Effector CD4-positive, alpha-beta T cell (primary cell): ENCODE measurements at places on chromosomes 6 and 20.
A peak's percentile ranks its signal among the peaks of the same experiment; 100 is the strongest.

DNA sequence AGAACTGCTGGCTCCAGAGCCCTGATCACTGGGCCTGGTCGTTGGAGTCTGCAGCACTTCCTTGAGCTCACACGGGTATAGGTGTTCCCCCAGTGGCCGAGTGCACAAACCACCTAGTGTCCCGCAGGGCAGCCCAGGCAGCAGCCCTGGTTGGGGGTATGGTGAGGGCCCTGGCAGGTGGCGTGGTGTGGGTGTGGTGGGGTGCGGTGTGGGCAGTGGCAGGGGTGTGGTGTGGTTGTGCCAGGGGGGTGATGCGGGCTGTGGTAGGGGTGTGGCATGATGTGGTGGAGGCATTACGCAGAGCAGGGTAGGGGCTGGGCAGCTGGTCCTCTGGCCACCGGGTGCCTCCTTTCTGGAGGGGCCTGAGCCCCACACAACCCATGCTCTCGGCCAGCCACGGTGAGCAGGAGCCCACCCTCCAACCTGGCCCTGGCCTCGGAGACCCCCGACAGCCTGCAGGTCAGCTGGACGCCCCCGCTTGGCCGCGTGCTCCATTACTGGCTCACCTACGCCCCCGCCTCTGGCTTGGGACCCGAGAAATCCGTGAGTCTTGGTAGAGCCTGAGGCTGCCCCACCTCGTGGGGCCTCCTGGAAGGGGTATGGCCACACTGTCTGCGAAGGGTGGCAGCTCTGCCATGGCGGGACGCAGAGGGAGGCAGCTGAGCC is 20.5 kb downstream of the COL20A1 start:
- DNase-seq = no peak

DNA sequence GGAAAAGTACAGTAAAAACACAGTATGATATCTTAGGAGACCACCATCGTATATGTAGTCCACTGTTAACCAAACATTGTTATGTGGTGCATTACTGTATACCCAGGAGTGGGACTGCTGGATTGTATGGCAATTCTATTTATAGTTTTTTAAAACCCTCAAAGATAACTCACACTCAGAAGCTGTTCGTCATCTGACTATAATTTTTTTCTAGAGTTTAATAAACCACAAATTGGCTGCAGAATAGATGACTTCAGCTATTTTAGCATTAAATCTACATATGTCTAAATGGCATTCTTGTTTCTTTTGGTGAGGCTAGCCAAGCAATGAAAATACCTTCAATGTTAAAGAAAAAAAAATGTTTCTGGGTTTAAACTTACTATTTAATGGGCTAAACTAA is 134.2 kb upstream of the BMP5 start:
- DNase-seq = no peak

GRCh38 chr6:158002951-158003853 is 21.5 kb downstream of the SYNJ2 start:
- no peak for DNase-seq

- peak; percentile 57 for DNase-seq
Measured at GRCh38 chr20:58651946-58652605, 993 bp downstream of the STX16 start.

DNA sequence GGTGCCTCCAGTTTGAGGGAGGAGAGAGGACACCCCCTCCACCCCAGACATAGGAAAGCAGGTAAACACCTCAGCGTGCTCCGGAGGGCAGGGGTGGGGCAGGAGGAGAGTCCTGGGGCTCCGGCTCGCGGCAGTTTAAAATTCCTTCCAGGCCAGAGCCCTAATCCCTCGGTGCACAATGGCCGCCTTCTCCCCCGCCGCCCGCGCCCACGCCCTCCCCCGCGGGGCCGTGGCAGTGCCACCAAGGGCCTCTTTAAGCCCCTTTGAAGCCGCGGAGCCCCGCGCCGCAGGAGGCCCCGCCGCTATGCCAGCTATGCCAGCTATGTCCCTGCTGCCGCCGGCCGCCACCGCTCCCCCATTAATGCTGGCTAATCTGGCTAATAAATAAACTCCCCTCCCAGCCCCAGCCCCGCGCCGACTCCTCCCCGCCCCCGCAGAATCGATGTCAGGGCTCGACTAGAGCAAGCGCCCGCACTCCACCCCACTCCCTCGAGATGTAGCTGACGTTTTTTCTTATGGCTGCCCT is 125.1 kb downstream of the MRPL14 start:
- DNase-seq = no peak

DNA sequence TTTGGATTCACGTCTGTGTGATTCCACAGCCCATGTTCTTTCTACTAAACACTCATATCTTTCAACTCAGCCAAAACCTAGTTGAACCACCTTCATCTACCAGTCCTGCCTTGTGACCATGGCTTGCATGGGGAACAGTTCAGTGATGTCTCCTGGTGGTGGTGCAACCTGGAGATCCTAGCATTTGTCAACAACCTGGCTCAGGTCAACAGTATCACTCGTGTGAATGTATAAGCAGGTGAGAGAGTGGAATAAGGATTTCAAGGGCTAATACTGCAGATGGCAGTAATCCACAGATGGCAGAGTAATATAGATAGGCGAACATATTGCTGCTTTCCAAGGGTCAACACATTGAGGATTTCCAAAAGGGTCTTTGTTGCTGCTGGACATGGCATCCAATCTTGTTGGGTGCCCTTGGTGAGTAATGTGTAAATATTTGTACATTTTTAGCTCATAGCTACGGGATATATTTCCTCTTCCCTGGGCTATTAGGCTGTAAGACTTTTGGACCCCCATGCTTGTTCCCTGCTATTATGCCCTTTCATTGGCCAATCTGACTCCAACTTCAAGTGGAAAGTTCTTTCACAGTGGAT is 13.4 kb downstream of the PBOV1 start:
- DNase-seq = no peak

DNA sequence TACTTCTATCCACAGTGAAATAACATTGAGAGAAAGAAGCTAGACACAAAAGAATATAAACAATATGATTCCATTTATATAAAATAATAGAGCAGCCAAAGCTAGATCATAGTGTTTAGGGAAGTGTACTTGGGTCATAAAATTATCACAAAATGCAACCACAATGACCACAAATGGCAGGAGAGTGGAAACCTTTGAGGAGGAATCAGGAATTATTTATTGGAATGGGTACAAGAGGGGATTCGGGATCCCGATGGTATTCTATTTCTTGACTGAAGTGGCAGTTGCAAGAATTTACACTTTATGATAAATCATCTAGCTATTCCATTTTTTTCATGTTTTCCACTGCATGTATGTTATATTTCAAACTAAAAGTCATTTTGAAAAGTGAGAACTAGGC is 76.1 kb downstream of the IPCEF1 start:
- DNase-seq = no peak

GRCh38 chr6:66421570-66421969 is 714.5 kb upstream of the EYS start:
- DNase-seq = no peak

DNA sequence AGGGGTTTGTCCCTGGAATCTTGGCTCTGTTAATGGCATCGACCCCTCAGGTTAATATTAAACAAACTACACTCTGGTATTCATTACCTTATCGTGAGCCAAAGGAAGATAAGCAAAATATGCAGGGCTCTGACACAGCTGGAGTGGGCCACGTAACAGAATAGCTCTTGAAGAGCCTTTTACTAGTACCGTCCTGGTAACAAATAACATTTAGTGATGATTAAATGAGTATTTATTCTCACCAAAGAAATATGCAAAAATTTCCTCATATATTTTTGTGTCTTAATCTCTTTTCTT is 20.1 kb upstream of the UTRN start:
- DNase-seq = no peak

DNA sequence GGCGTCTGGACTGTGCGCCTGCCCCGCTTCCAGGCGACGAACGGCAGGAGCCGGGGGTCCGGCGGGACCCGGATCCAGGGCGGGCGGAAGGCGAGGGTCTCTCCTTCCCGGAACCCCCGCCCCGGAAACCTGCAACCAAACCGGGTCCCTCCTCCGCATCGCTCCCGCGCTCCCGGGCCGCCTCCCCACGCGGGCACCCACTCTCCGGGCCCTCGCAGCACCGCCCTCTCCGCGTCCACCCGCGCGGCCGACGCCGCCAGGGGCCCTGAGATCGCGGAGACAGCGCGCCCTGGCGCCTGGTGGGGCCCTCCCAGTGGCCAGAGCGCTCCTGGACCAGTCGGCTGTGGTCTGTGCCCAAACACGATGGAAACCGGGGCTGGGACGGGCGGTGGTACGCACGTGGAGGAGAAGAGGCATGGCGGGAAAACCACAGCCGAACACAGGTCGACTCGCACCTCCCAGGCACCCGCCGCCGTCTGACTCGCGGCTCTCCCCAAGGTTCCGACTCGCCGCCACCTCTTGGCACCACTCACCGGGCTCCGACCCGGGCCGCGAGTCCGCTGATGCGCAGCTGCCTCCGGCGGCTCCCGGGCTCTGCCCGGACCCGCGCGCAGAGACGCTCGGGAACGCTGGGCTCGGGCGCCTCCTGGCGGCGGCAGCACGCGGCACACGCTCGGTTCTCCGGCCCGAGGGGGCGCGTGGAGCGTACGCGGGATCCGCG is 7.9 kb downstream of the NKX2-2 start:
- peak; percentile 45 for DNase-seq

- no peak for DNase-seq
Measured at GRCh38 chr6:39669207-39669972, 55.8 kb downstream of the KIF6 start.

- no peak for DNase-seq
Measured at GRCh38 chr20:49835031-49835430, 22.4 kb downstream of the SLC9A8 start.

GRCh38 chr6:168100011-168100802 is 21.2 kb upstream of the FRMD1 start:
- no peak for DNase-seq

DNA sequence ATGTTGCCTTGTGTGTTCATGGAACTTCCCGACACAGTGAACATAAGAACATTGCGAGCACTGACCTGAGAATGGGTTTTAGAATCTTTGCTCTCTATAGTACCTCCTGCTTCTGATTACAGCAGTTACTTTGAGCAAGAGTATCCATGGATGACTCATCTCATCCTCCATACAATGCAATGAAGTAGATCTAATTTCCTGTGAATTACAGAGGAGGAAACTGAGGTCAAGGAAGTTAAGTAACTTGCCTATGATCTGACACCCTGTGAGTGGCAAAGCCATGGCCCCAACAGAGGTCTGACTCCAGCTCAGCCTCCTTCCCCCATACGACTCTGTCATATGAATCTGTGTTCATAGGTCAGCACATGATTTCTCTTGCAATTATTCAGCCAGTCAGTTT is 518.1 kb downstream of the TFAP2A start:
- DNase-seq = no peak

DNA sequence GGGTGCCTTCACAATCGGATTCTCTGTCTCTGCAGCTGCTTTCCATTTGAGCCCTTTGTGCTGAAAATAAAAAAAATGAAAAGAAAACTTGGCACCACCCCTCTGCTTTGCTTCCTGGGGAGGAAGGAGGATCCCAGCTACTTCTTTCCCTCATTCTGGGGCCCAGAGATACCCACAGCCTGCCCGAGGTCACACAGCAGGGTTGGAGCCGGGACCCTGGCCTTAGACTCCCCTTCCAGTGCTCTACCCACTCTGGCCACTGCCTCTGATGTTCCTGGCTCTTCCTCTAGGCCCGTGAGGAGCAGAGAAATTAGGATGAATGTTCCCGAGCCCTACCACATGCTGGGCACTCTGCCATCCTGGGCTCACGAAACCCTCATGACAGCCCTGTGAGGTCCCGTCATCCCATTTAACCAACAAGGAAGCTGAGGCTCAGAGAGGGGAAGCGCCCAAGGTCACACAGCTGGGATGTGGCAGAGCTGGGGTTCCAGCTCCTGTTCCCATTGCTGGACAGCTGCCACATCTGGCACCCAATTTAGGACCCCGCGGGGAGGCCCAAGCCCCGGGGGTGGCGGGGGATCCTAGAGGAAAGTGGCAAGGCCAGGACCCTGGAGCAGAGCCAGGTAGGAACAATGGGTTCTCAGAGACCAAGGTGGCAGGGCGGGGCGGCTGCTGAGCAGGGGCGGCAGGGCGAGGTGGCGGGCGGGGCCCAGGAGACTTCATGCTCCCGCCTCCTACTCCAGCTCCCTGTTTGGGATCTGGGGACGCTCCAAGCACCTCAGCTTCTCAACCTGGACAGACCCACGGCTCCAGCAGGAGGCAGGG is 76.6 kb downstream of the CEBPB start:
- DNase-seq = no peak

- peak; percentile 46 for DNase-seq
Measured at GRCh38 chr20:52410182-52410647, 218.6 kb upstream of the ZFP64 start.

- no peak for DNase-seq
Measured at GRCh38 chr20:23119456-23120216, 33.5 kb upstream of the CD93 start.

- DNase-seq = no peak
Measured at GRCh38 chr6:10347561-10348327, 67.1 kb downstream of the TFAP2A start.

- no peak for DNase-seq
Measured at GRCh38 chr6:75852721-75853120, 103.7 kb downstream of the MYO6 start.

- DNase-seq = no peak
Measured at GRCh38 chr20:12989586-12990115, 19.1 kb upstream of the SPTLC3 start.

GRCh38 chr6:135179372-135179771 is 1.7 kb upstream of the MYB start:
- DNase-seq = no peak
